Stimulated activated CD8-positive, alpha-beta memory T cell treated with anti-CD3 and anti-CD28 coated beads, Interleukin-7, amount 100 ng/mL, for 48 hours (primary cell): ENCODE measurements at places on chromosomes 4 and X.

DNA sequence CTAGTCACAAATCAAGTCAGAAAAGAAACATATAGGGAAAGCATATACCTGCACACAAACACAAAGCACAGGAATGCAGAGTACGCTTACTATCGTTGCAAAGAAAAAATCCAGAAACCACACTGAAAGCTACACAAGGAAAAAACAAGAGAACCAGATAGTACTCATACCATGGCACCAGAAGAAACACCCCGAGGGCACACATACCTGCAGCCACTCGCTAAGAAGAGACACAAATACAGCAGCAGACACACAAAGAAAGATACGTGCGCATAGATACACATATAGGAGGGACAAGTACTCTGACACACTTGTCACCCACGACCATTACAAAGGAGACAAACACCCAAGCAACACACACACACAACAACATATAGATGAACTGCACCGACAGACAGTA lies 1.4 kb upstream of the SLC38A5 start:
- DNase-seq: no peak

GRCh38 chr4:17785858-17786257 lies 4.4 kb upstream of the FAM184B start:
- no peak for DNase-seq

GRCh38 chr4:52358366-52358765 lies 300.7 kb downstream of the USP46 start:
- DNase-seq: no peak

- no peak for DNase-seq
Observed at GRCh38 chrX:15416133-15416993, 32.1 kb upstream of the VEGFD start.

DNA sequence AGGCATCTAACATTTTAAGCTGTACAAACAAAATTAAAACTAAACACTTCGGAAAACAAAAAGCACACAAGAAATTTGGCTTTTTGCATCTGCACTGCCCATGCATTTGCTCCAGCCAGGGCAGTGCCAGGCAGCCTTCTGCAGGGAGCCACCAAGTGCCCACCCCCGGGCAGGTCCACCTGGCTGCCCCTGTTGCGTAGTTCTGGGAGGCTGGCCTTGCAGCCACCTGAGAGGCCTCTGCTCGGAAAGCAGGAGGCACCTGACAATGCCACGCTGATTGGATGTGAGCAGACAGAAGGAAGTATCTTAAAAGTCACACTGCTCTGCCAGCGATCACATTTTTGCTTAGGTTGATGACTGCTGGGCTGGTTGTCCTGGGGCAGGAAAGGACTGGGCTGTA lies 3.5 kb downstream of the TMEM271 start:
- no peak for DNase-seq

DNA sequence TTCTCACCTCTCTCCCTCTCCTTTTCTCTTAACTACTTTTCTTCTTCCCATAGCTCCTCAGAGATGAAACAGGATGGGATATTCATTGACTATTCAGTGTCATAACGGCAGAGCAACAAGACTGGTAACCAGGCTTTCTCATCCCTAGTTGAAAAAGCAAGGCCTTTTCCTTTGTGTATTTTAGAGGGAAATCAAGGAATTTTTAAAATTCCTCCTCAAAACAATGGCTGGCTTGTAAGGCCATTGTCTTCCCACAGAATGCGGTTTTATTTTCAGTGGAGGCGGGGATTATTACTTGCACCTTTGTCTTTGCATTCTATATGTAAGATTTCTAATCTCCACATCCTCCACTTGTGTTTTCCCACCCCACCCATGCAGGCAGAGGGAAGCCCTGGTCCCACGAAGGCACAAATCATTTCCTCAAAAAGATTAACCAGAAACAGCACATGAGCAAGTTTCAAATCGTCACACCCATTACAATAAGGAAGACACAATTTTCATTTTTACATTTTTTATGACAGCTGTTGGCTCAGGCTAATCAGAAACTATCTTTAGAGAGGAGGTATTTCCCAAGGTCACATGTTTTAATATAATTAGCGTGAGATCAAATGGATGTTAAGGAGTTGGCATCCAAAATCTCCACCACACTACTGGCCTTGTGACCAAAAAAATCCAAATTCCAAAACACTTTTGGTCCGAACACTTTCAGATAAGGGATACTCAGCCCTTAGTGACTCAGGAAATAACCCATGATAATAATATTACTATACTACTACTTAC lies 53.0 kb upstream of the KDR start:
- no peak for DNase-seq

DNA sequence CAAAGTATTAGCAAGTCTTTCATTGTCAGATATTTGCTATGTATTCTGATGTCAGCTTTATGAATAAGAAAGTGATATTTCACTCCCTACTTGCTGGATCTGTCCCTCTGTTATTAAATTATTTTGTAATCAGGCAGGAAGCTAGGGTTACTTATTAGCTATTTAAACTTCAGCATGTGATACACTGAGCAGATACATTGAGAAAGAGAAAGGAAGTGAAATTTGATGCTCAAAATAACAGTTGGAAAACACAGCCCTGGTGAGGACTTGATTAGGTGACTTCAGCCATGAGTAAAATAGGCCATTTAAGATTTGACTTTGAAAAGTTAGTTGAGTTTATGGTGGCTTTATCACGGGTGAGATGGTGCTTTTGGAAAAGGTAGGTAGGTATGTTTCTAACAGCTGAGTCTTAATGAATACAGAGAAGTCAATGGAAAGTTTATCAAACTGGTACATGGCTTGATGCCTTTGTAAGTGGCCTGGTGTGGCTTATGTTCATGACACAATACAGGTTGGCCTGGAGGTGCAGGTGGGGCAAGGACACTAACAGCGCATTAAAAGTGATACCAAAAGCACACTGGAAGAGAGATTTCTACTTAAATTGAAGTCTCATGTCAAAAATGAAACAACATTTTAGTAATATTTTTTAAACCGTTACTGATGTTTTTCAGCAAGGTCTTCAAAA lies 321.2 kb upstream of the SPOCK3 start:
- DNase-seq: no peak

DNA sequence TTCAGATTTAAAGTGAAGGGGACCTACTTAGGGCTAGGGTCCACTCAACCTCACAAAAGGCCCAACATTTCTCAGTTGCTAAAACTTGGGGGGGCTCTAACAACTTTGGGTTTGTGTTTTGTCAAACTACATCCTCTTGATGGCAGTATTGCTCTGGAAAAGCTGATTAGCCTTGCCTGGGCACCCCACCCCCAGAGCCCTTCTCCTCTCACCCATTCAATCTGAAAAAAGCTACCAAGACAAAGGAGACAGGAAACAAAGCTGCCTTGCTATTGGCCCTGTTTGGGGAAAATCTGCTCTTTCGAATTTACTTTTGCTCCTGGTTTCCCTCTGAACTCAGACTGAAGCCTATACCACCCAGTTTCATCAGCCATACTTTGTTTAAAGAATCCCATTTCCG lies 195.2 kb upstream of the STK26 start:
- DNase-seq: no peak

GRCh38 chrX:25015486-25016360 lies at the start of gene ARX:
Gene ARX, minus strand, starts transcription at chrX:25015965. Its CDS starts 228 bp downstream, at chrX:25015737.
- no peak for DNase-seq

DNA sequence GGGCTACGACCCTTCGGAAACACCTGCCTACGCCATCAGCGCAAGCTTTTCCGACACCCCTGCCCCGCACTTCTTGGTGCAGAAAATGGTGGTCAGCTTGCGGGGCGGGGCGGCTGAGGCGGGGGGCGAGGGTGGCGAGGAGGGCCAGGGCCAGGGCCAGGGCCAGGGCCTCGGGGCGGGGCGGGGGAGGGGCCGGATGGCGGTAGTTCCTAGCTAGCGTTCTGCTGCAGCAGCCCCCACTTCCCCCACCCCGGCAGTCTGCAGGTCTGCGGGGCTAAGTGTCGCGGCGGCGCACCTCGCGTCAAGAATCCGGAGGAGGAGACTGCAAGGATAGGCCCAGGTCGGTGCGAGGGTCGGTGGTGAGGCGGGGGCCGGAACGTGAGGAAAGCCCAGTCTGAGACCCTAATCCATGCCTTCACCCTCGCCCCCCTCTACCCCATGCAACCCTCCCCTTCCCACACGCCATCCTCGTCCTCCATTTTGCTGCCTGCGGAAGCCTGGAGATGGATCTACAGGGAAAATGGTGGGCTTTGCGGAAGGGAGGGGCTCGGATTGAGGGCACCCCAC lies 600 bp downstream of the BEX4 start:
- DNase-seq: no peak

- peak; percentile 0 for DNase-seq
Observed at GRCh38 chr4:121510341-121510874, 129.6 kb upstream of the QRFPR start.

- DNase-seq: no peak
Observed at GRCh38 chrX:154735695-154736393, 15.0 kb downstream of the GAB3 start.

DNA sequence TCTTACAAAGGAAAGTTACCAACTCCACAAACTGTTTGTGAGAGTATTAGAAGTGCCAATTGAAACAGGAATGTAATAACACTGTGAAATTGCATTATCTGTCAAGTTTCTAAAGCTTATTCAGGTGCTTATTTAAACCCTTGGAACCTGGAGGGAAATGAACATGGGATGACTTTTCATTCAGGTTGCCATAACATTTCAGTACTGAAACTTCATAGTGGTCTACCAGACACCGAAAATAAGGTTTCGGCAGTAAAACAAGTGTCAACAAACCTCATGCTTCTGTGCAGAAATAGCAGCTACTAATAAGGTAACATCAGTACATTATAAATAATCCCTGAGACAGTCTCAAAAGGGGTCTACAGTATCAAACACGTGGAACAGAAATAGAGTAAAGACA lies 890.7 kb upstream of the INTU start:
- DNase-seq: no peak

- no peak for DNase-seq
Observed at GRCh38 chr4:14000091-14000814, 372.7 kb upstream of the BOD1L1 start.

DNA sequence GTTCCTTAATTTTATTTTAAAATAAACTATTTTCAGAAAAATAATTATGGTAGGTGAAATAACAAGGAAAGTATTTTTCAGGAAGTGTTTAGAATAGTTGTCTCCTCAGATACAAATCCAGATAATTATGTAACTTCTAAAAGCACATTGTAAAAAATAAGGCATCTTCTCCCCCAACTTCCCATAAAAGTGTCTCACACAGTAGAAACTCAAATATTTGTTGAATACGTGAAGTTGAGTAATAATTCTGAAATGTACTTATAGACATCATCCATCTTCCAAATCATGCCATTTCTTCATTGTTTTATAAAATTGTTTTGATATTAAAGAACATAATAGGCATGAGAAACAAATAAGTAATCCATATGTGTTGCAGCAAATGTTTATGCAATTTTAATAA lies 18.0 kb downstream of the SHISA3 start:
- DNase-seq: no peak
